CD4-positive, alpha-beta T cell treated with Interleukin-17A for 1 hour (primary cell): ENCODE measurements at places on chromosomes 5 and 9.

DNA sequence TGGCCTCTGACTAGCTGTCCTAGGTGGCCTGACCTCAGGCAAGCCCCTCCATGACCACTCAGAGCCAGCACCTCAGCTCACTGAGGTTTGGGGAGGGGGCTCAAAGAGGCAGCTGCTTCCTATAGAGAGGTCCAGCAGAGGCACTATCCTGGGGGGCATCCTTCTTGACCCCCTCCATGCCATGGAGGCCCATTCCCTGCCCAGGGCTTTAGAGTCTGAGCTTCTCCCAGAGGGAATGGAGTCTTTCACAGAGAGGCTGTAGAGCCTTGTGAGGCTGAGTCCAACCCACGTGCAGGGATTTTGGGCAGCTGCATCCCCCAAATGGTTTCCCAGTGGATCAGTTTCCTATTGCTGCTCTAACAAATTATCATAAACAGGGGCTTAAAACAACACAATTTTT lies 16.9 kb downstream of the IRF1 start:
- DNase-seq = peak; percentile 22

DNA sequence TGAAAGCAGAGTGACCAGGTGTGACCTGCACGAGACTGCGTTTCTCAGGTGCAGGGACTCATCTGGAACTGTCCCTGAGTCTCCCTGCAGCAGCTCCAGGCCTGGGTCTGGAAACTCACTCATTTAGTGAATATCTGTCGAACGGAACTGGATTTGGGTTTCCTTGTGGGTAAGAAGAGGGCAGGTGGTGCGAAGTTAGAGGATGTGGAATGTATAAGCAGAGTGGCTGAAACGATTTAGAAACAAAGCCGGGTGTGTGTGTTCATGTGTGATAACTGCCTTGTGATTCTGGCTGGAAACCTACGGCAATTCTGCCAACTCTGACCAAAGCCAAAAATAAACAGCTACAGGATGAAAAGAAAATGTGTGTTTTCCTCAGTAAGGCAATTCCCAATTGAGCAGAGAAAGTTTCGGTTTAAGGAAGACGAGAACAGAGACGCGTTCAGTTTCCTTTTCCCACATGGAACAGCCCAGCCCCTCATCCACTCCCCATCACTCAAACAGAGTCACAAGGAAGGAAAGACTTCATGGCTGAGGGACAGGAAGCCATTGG lies 130.3 kb downstream of the NSG2 start:
- no peak for DNase-seq

- no peak for DNase-seq
Measured at GRCh38 chr5:152389208-152389849, 15.8 kb downstream of the NMUR2 start.

GRCh38 chr9:36451949-36452348 lies 51.9 kb upstream of the RNF38 start:
- DNase-seq = no peak

GRCh38 chr9:131015112-131015511 lies 6.1 kb downstream of the LAMC3 start:
- DNase-seq = no peak

GRCh38 chr5:154221371-154221896 lies 30.9 kb downstream of the GALNT10 start:
- DNase-seq = peak; percentile 71

- no peak for DNase-seq
Measured at GRCh38 chr5:138470322-138471051, 5.2 kb downstream of the EGR1 start.

DNA sequence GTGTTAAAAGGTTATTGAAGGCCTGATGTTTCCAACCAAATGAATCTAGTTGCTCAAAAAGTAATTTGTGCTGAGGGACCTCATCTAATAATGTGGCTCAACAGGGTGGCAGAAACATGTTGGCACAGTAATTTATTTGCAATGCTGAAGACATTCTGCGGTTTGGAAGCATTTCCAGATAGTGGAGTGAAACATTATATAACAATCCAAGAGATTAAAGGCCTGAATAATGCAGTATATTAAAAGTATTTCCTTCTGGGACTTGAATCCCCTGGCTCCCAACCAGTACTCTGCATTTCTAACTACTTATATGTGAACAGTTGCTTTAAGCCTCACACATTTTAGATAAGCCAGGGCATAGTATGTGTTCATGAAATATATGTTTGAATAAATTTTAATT lies 25.9 kb upstream of the ALDH1A1 start:
- no peak for DNase-seq
